ENCODE measurements at places on chromosomes 3 and 15. TPM values are rescaled to one million over a fixed set of nuclear protein-coding genes. Genes with fewer than 3 reads are reported as not detected.

MYL3 gene
- 41.3 TPM for total RNA-seq

TP63 gene
- 1.1 TPM for total RNA-seq

PLA2G4B gene
- total RNA-seq, result 8.3 TPM

PTX3 gene
- total RNA-seq, result 2.7 TPM

SMCO1 gene
- not detected for total RNA-seq

EXD1 gene
- not detected for total RNA-seq

TMEM212 gene
- total RNA-seq, result not detected

ZPLD1 gene
- total RNA-seq, result 1.2 TPM

PATL2 gene
- total RNA-seq, result 2.1 TPM

MORC1 gene
- 0.06 TPM for total RNA-seq

CAPN3 gene
- 12.9 TPM for total RNA-seq

FEZF2 gene
- not detected for total RNA-seq

CTXND1 gene
- 2.8 TPM for total RNA-seq

PAQR9 gene
- 0.09 TPM for total RNA-seq

SYNPR gene
- not detected for total RNA-seq

SLITRK3 gene
- total RNA-seq, result 0.44 TPM

ANKRD34C gene
- not detected for total RNA-seq

GOLGA6B gene
- total RNA-seq, result not detected

KCNAB1 gene
- 6.6 TPM for total RNA-seq

NPAP1 gene
- 0.19 TPM for total RNA-seq

PLIN1 gene
- total RNA-seq, result 2.1 TPM

UROC1 gene
- not detected for total RNA-seq

CCR9 gene
- 0.22 TPM for total RNA-seq

CLEC3B gene
- total RNA-seq, result 45.3 TPM

CGGBP1 gene
- 66.1 TPM for total RNA-seq

SELENOT gene
- 116 TPM for total RNA-seq

GP9 gene
- total RNA-seq, result not detected

RASL12 gene
- 7.6 TPM for total RNA-seq

TGM5 gene
- not detected for total RNA-seq

C3orf20 gene
- 0.16 TPM for total RNA-seq

Measured in kidney (tissue), 22 donors.